Non-pigmented ciliary epithelial cell (primary cell): ENCODE measurements at places on chromosomes 12 and 14.

GRCh38 chr12:67677166-67677565 lies 28.6 kb downstream of the DYRK2 start:
- DNase-seq, result no peak

DNA sequence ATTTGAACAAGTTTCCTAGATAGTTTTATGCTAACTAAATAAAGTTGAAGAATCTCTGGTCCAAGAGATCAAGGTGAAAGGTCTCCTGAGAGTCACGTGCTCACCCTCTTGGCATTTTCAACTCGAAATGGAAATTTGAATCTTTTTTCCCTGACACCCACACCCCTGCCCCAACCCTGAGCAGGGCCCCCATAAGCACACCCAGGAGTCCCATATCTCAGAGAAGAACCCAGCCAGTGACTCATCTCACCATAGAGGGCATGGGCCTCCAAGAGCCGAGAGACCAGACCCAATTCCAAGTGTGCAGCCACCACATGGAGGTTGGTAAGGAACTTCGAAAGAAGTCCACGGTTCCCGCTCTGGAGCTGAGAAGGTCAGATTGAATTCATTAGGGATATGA lies 32.6 kb downstream of the TEP1 start:
- no peak for DNase-seq

GRCh38 chr14:38261620-38262019 lies 5.7 kb upstream of the CLEC14A start:
- no peak for DNase-seq

GRCh38 chr12:69059465-69060457 lies 126.8 kb upstream of the CPM start:
- peak; percentile 92 for DNase-seq

DNA sequence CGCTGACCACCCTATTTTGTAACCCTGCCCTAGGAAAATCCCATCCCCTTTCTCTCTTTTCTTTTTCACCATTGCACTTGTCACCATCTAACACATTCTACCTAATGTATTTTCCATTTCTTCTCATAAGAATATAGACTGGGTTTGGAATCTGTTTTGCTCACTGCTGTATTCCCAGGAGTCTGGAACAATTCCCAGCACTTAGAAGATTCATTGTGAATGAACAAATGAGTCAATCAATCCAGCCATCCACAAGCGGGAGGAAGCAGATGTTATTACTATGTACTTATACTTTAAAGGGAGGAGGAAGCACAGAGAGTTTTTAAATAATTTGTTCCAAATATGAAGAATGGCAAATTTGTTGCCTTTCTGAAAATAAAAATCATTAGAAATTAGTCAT lies 142.1 kb downstream of the KIF21A start:
- no peak for DNase-seq

GRCh38 chr14:74671789-74672188 lies 41.1 kb downstream of the AREL1 start:
- peak; percentile 53 for DNase-seq
